Heart right ventricle (tissue), 16 donors: ENCODE measurements at places on chromosomes 2 and 18. TPM values are rescaled to one million over a fixed set of nuclear protein-coding genes. Genes with fewer than 3 reads are reported as not detected.

The PTRHD1 gene
- total RNA-seq: 34.2 TPM

The FBXO15 gene
- total RNA-seq: 0.81 TPM

The ALPP gene
- total RNA-seq: not detected

The HJURP gene
- not detected for total RNA-seq

The NEU4 gene
- 0.42 TPM for total RNA-seq

The LTBP1 gene
- total RNA-seq: 109 TPM

The CGREF1 gene
- 0.68 TPM for total RNA-seq

The SERPINB13 gene
- total RNA-seq: not detected

GRCh38 chr2:159153063-159153462 is 133.4 kb downstream of the WDSUB1 start:
- no peak for DNase-seq

GRCh38 chr2:71456617-71457016 is 3.3 kb downstream of the DYSF start:
- no peak for DNase-seq

GRCh38 chr2:141555876-141556470 is 574.8 kb downstream of the LRP1B start:
- no peak for DNase-seq

DNA sequence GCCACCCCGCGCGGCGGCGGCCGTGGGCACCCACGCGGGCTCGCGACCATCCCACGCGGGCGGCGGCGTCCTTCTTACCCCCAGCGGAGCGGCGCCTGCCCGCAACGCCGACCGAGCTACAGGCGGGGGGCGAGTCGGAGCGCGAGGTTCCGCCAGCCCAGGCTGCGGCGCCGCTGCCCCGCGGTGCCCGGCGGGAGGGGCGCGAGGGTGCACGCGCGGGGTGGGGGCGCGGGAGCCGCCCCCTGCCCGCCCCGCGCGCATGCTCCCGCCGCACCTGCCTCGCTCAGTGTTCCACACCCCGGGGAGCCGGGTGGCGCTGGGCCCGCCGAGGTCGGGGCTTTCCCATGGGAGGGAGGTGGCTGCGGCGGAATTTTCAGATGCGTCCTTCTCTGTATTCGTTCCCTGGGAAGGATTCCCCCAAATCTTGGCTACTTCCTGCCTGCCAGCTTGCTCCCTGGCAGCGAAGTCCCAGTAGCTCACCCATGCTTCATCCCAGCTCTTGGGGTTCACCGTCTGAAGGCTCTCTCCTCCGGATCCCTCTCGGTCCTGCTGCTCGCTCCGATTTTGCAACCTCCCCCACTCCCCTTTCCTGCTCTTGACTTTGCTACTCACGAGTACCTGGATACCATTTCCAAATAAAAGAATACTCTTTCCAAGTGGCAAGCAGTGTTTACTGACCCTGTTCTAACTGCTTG is at the start of gene L3MBTL4:
Gene L3MBTL4 (minus strand): TSS at position 189 of the 695 bp plus-strand sequence. CDS start 103,286 bp downstream, outside the sequence.
- peak; percentile 16 for DNase-seq

- DNase-seq: no peak
Measured at GRCh38 chr2:8436585-8436984, 245.3 kb upstream of the ID2 start.

DNA sequence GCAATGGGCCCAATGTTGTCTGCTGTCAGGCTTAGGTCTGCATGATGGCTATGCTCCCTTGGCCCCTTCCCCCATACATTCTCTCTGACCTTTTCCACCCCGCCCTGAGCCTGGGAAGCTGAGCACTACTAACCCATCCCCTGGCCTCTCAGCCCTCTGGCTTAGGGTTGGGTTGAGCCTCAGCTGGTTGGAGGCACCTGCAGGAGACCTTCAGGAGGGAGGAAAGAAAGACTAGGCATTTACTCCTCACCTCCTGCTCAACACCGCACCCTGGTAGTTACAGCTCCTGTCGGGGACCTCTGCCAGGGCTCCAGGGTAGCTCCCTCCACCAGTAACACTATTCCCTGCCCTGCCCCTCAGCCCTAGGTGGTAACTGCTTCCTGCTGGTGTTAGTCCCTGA is 80.5 kb downstream of the GALNT14 start:
- no peak for DNase-seq
